Prostate gland (tissue), 2 donors: ENCODE measurements at places on chromosomes 12 and 14.
A peak's percentile ranks its signal among the peaks of the same experiment; 100 is the strongest.

DNA sequence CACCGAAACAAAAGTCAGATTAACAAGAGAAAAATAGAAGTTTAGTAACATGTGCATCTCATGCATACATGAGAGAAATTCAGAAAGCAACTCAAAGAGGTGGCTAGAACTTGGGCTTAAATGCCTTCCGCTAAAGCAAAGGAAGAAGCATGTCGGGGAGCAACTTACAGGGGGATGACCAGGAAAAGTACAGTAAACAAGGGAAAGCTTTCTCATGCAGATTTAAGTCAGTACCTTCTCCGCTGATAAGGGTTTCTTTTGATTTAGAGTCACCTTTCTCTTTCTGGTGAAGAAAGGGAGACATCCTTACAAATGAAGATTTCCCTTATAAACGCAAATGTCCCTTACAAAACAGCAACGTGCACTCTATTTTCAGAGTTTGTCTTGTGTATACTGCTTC lies 6.0 kb upstream of the RNASE6 start:
- DNase-seq, result no peak

GRCh38 chr12:24307716-24308335 lies 358.4 kb upstream of the SOX5 start:
- DNase-seq, result no peak

- DNase-seq, result no peak
These were observed 7.0 kb downstream of the AMN start for GRCh38 chr14:102929241-102930137.

- DNase-seq, result no peak
These were observed 6.1 kb downstream of the SPRING1 start for GRCh38 chr12:116731801-116732200.

DNA sequence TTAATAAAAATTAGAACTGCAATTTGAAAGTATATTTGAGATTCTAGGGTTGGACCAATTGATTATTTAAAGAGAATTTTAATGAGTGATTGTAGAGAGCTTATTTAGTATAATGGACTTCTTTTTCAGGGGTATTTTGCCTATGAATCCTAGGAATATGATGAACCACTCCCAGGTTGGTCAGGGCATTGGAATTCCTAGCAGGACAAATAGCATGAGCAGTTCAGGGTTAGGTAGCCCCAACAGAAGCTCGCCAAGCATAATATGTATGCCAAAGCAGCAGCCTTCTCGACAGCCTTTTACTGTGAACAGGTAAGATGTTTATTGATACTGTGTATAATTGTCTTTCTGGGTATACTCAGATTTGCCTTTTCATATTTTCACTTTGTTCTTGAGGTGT lies 35.9 kb upstream of the KCNMB4 start:
- DNase-seq, result no peak

DNA sequence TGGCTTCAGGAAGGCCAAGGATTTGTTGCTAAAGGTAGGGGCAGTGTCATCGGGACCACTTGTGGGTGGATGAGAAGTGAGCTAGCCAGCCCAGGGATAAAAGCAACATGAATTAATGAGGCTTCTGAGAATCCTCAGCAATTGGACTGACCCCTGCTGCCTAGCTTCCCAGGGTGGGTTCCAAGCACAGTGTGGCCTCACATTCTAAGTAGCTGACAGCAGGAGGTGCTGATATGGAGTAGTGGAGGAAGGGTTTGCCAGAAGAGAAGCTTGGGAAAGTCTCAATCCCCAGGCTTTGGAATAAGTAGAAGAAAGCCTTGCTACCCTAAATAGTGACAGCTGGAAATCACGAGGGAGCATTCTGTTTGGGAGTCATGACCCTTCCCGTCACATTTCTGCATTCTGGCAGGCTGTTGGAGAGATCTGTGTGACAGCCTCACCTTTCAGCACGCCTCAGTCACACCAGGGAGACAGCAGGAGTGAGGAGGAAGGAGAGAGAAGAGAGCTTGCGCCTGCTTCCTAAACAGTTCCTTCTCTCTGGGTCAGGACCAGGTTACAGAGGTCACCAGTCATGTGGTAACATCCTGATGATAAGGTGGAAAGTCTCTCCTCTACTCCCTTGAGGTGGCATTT lies 31.2 kb downstream of the DACT1 start:
- no peak for DNase-seq

DNA sequence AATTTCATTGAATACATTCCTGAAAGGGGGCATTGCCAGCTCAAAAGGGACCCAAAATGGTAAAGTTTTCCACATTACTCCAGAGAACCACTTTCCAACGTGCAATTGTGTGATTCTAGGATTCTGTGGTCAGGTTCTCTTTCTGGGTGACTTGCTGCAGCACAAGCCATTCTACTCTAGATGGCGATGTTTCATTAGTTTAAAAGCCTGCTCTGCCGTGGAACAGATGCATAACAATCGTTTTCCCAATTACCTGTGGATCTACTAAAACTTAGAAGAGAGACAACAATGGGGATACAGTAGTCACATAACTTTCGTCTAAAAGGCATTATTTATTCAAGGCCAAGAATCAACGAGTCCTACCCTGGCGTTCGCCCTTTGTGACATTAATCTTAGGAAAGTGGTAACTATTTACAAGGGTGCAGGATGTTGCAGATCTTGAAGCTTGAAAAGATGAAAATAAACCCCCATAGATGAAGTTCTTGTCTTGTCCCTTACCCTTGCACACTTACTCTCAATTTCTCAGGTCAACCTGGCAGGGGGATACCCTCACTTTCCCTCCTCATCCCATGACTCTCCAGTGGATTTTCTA lies 400.9 kb downstream of the SNAPC1 start:
- DNase-seq, result peak; percentile 5

DNA sequence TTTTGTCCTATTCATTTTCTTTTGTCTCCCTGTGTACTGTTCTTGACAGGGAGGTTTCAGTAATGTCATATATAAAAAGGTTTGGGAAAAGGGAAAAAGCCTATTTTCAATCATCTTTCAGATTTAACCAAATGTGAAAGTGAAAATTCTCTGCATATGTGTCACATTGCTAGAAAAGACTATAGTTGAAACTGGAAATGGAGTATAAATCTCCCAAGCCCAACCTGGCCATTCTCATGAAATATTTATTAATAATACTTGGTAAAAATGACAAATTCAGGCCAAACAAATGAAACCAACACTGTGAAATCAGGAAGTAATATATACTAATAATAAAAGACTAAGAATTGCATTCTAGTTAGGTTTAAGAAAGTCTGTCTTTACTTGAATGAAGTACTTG lies 1129.2 kb downstream of the SLC16A7 start:
- no peak for DNase-seq

DNA sequence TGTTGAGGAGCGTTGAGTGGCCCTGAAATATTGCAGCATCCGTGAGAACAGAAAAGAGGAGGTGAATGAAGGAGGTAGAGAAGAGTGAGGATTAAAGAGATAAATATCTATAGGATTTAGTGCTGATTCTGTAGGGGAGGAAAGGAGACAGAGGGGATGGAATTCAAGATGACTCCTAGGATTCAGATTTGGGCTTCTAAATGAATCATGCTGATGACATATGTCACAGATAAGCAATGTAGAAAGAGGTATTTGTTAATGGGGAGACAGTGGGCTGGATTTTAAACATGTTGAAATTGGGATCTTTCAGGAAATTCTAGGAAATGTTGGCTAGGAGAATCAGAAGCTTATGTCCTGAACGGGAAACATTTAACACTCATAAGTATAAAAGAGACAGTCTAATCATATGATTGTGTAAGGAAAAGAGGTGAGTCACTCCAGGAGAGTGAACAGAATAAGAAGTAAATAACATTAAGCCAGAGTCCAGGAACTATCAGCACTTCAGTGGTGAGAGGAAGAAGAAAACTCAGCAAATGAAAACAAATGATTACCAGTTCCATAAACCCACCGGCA lies 58.1 kb upstream of the DIO2 start:
- DNase-seq, result no peak

DNA sequence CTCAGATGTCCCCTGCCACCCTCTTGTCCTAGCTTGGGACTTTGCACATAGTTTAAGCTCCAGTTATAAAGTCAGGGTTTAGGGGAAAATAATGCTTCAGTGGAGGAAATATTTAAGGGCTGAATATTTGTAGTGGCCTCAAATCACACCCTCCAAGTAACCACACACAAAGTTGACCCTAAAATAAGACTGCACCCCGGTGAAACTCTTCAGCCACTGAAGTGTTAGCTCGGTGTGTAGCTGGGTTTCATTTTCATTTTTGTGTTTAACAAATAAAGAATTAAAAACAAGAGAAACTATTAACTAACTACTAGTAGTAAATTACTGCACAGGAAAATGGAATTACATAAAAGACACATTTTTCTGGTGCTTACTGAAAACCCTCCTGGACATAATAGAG lies 14.8 kb upstream of the BCL11B start:
- no peak for DNase-seq

GRCh38 chr12:89382328-89382727 lies 30.0 kb upstream of the DUSP6 start:
- DNase-seq, result no peak

- DNase-seq, result no peak
These were observed 448.0 kb upstream of the CCDC196 start for GRCh38 chr14:66038212-66038611.
